ENCODE measurements at places on chromosomes 7 and 10.

DNA sequence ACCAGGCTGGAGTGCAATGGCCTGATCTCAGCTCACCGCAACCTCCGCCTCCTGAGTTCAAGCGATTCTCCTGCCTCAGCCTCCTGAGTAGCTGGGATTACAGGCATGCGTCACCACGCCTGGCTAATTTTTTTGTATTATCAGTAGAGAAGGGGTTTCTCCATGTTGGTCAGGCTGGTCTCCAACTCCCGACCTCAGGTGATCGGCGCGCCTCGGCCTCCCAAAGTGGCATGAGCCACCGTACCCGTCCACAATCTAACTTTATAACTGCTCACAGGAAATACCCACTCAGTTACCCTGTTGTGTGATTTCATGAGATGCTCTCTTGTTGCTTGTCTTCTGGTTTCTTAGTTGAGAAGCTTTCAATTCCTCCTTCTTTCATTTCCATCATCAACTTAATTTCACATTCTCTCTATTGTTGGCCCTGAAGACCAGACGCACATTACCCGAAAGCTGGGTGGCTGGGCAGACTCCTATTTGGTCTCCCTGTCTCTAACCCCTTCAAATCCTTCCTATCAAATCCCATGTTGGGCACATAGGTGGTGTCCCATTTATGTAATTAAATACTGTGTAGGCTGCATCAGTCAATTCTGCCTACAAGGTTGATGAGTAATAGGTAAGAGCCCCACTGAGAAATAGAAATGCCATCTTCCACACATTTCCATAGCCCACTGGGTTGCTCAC, 1.1 kb upstream of the GSTO2 start:
- no peaks in the 10 kb centered on the region for H3K27me3 ChIP-seq
- H3K36me3 ChIP-seq, result peaks cover 10% of the 10 kb centered on the region
- peaks cover 8% of the 10 kb centered on the region for H3K4me1 ChIP-seq
- peak overlapping the region; percentile 77 for H3K27ac ChIP-seq
- H3K4me3 ChIP-seq, result peak overlapping the region; percentile 61

- H3K36me3 ChIP-seq, result no peaks in the 10 kb centered on the region
- H3K4me3 ChIP-seq, result no peak overlapping the region
- H3K27me3 ChIP-seq, result no peaks in the 10 kb centered on the region
- H3K4me1 ChIP-seq, result peaks cover 19% of the 10 kb centered on the region
- no peak overlapping the region for H3K27ac ChIP-seq
- DNase-seq, result no peak
Observed at GRCh38 chr7:36670585-36671431, 53.5 kb downstream of the AOAH start.

DNA sequence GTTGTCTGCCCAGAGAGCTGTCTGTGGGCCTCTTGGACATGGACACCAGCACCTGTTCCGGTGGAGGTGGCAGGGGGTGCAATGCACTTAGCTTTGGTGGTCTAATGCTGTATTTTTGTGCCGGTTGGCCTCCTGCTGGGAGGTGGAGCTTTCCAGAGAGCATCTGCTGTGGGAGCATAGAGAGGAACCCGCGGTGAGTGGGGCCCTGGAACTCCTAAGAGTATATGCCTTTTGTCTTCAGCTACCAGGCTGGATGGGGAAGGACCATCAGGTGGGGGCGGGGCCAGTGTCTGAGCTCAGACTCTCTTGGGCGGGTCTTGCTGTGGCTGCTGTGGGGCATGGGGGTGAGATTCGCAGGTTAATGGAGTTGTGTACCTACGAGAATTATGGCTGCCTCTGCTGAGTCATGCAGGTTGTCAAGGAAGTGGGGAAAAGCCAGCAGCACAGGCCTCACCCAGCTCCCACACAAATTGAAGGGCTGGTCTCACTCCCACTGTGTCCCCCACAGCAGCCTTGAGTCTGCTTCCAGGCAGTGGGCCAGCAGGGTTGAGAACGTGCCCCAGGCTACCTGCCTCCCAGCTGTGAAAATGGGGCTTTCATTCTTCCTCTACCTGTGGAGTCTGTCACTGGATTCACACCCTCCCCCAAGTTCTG, 29.0 kb downstream of the JAKMIP3 start:
- H3K4me1 ChIP-seq, result peaks cover 4% of the 10 kb centered on the region
- H3K27me3 ChIP-seq, result no peaks in the 10 kb centered on the region
- no peak overlapping the region for H3K27ac ChIP-seq
- H3K36me3 ChIP-seq, result no peaks in the 10 kb centered on the region
- DNase-seq, result no peak

DNA sequence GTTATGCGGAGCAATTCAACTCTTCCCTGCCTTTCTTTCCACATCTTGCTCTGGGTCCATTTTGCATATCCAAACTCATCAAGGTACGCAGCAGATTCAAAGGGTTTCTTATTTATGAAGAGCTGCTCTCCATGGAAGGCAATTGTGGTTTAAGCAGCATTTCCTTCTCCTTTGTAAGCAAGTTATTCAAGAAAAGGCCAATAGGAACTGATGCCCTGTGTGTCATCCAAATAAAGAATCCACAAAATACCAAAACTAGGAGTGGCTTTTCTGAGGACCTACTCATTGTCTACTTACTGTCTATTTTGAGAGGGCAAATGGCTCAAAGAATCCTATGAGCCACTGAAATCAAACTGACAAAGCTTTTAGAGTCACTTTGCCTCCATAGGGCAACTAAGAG, 253.1 kb downstream of the PTEN start:
- H3K4me3 ChIP-seq, result no peak overlapping the region
- no peak for DNase-seq
- peak overlapping the region; percentile 39 for H3K27ac ChIP-seq
- H3K4me1 ChIP-seq, result peaks cover 19% of the 10 kb centered on the region
- no peaks in the 10 kb centered on the region for H3K27me3 ChIP-seq
- H3K36me3 ChIP-seq, result no peaks in the 10 kb centered on the region

DNA sequence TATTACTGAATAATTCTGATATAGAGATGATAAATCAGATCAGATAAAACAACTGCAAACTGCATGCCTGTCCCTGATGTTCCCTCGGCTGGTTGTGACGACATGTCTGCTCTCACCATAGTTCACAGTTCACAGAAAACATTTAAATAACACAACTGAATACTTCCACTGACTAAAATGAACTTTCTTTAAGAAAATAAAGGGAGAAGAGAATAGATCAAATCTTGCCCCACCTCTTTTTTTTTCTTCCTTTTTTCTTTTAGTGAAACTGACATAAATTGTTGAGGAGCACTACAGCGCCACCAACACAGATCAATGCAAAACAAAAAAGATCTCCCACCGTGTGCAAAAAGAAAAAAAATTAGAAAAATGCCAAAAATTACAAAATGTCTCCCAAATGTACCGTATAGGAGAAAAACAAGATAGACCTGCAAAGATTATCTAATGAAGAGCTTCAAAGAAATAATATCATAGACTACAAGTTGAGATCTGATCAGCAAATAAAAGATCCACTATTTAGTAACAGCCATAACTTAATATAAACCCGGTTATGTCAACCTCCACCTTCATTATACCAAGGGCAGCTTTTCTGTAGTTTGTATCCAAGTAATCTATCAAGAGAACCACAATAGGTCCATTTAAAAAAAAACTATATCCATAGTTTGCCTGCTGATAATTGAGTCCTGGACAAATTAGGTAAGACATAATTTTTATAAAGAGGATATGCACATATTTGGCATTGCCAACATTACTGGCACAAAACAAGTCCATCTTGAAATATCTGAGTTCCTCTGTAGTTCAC, 30.7 kb upstream of the EPC1 start:
- H3K27me3 ChIP-seq, result no peaks in the 10 kb centered on the region
- no peaks in the 10 kb centered on the region for H3K36me3 ChIP-seq
- no peak for DNase-seq
- H3K4me3 ChIP-seq, result peak overlapping the region; percentile 82
- H3K27ac ChIP-seq, result peak overlapping the region; percentile 78

DNA sequence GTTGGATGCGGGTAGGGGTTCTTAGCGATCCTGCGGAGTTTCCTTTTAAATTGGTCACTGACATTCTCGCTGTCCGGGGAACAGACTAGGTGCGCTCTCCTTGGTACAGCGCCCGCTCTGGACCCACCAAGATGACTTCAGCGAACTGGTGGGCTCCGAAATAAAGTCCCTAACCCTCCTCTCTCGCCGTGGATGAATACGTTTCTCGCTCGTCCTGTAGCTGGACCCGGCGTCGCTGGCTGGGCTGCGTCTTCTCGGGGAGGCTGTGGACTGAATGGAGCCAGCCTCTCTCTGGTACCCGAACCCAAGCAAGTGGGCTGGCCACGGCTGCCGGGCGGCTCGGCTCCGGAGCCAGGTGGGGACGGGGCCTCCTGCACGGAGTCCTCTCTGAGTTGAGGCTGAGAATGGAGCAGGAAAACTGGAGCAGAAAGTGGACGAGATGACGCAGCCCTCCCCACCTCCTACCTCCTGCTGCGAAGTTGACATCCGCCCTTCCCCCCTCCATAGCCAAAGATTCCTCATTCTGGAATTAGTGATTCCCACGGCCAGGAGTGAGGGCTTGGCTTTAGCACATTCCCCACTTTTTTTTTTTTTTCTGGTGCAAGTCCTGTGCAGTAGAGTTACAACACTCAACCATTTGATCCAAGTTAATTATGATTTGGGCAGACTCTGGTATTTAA, 1.5 kb downstream of the UNC5B start:
- H3K4me3 ChIP-seq, result peak overlapping the region; percentile 87
- peaks cover 35% of the 10 kb centered on the region for H3K27me3 ChIP-seq
- peaks cover 27% of the 10 kb centered on the region for H3K4me1 ChIP-seq
- no peak overlapping the region for H3K27ac ChIP-seq
- no peaks in the 10 kb centered on the region for H3K36me3 ChIP-seq

DNA sequence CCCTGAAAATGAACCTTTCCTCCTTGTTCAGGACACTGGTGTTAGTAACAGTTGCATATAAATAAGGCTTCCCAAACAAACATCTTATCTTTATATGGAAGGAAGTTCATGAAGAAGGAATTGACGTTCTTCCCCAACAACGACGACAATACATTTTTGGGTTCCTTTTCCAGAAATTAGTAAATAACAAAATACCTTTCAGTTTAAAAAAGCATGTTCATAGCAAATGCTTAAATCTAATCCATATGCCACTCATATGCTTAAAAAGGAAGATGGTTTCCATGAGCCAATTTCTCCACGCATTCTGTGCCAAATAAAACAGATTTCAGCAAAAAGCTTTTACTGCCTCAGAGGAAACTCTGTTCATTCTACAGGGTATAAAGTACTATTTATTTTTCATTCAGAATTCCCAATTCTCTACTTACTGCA, 182.6 kb downstream of the COBL start:
- no peaks in the 10 kb centered on the region for H3K36me3 ChIP-seq
- no peak for DNase-seq
- no peak overlapping the region for H3K4me3 ChIP-seq
- no peak overlapping the region for H3K27ac ChIP-seq
- H3K4me1 ChIP-seq, result peaks cover under 1% of the 10 kb centered on the region
- H3K27me3 ChIP-seq, result no peaks in the 10 kb centered on the region

DNA sequence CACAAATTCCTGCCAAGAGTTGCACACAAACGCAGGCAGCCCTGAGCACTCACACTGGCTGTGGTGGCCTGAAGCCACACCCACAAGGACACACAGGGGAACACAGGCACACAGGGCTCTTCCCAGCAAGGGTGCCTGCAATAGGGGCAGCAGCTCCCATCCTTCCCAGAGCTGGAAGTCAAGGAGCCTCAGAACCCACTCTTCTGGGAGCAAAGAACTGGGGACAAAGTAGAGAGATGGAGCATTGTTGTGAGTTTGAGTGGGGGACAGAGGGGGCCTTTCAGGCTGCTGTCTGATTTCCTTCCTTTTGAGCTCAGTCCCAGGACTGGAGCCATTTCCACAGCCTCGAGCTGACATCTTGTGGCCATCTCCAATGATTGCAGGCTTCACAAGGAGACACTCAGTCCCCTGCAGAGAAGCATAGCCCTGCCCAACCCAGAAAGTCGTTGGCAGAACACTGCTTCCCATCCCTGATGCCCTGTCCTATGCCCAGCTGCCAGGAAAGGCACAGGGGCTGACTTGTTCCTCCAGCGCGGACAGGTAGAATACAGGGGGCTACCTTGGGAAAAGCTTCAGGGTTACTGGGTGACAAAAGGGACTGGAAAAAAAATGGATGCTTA, 34.4 kb upstream of the SLF2 start:
- H3K27me3 ChIP-seq, result peaks cover 27% of the 10 kb centered on the region
- no peaks in the 10 kb centered on the region for H3K36me3 ChIP-seq
- H3K4me1 ChIP-seq, result no peaks in the 10 kb centered on the region

DNA sequence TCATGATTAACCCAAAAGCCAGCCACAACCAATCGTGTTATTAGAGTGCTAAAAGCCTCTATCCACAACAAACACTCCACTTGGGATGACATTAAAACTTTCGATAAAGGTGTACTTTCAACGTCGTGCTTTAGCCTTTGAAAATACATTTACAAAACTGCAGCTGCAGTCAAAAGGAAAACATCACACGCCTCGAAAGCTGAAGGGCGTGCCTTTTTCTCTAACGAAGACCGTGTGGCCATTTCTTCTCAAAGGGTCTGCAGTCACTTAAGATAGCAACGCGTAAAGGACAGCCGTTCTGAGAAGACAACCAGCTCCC, 1.1 kb downstream of the ARHGAP12 start:
- no peak for DNase-seq
- H3K36me3 ChIP-seq, result no peaks in the 10 kb centered on the region
- H3K4me1 ChIP-seq, result peaks cover 37% of the 10 kb centered on the region
- H3K27ac ChIP-seq, result peak overlapping the region; percentile 92
- H3K27me3 ChIP-seq, result no peaks in the 10 kb centered on the region

DNA sequence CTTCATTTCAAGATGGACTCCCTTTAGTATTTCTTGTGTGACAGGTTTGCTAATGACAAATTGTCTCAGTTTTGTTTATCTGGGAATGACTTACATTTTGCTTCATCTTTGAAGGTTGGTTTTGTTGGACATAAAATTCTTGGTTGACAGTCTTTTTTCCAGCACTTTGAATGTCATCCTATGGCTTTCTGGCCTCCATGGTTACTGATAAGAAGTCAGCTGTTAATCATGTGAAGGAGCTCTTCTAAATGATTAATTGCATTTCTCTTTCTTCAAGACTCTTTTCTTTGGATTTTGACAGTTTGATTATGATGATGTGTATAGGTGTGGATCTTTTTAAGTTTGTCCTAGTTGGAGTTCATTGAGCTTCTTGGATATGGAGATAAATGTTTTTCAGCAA, 26.9 kb upstream of the HHEX start:
- no peaks in the 10 kb centered on the region for H3K36me3 ChIP-seq
- no peaks in the 10 kb centered on the region for H3K27me3 ChIP-seq
- no peaks in the 10 kb centered on the region for H3K4me1 ChIP-seq
- DNase-seq, result no peak
- no peak overlapping the region for H3K4me3 ChIP-seq

DNA sequence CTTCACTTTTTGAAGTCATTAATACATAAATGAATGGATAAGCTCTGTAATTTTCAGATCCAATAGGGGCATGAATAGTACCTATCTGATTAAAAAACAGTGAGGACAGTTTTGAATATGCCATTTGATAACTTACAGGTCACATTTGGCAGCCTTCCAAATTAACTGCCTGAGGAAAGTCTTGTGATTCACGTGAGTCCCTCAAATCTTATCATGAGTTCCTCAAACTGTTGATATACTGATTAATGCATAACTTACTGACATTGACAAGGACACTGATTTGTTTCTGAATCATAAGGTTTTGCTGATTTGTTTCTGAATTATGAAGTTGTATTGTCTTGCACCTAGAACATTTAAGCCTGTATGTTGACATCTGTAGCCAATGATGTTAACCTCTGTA, 55.1 kb downstream of the ANKMY2 start:
- no peaks in the 10 kb centered on the region for H3K4me1 ChIP-seq
- H3K27ac ChIP-seq, result no peak overlapping the region
- H3K4me3 ChIP-seq, result no peak overlapping the region
- no peaks in the 10 kb centered on the region for H3K36me3 ChIP-seq
- no peaks in the 10 kb centered on the region for H3K27me3 ChIP-seq

- H3K27ac ChIP-seq, result no peak overlapping the region
- H3K4me1 ChIP-seq, result no peaks in the 10 kb centered on the region
- no peak for DNase-seq
- H3K4me3 ChIP-seq, result no peak overlapping the region
- no peaks in the 10 kb centered on the region for H3K27me3 ChIP-seq
- no peaks in the 10 kb centered on the region for H3K36me3 ChIP-seq
Observed at GRCh38 chr7:7246223-7246622, 63.9 kb downstream of the C1GALT1 start.

All from keratinocyte (primary cell).